ENCODE measurements at places on chromosomes 1 and 21. TPM values are rescaled to one million over a fixed set of nuclear protein-coding genes. Genes with fewer than 3 reads are reported as not detected.

DNA sequence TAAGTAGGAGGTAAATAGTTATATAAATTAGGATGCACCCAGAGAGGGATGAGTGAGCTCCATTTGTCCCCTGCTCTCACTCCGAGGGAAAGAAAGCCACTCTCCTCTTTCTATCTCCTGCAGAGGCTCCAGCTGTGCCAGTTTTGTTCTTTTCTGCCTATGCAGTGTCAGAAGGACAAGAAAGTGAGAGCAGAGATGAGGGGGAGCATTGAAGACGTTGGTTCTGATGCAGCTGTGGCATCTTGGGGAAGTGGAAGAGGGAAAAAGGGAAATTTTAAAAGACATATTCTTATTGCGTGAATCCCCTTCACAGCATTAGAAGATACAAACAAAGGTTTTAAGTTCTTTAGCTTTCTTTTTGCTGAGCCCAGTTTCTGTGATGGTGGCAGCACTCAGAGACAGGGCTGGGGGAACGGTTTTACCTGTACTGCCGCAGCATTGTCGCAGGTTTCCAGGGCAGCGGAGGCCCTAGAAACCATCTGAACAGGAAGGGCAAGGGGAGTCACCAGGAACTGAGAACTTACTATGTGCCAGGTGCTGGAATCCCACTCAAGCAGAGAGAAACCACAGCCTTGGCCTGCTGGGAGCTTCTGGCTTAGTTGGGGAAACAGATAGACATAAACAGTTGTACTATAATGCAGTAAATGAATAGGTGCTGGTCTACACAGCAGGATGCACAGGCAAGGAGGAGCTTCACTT is 44.9 kb upstream of the USP24 start:
- no peak for DNase-seq

Gene TMEM82
- not detected for total RNA-seq

GRCh38 chr1:45079533-45079932 is 67.5 kb downstream of the UROD start:
- DNase-seq = no peak

GRCh38 chr21:16821588-16821987 is 691.3 kb upstream of the CXADR start:
- DNase-seq = no peak

DNA sequence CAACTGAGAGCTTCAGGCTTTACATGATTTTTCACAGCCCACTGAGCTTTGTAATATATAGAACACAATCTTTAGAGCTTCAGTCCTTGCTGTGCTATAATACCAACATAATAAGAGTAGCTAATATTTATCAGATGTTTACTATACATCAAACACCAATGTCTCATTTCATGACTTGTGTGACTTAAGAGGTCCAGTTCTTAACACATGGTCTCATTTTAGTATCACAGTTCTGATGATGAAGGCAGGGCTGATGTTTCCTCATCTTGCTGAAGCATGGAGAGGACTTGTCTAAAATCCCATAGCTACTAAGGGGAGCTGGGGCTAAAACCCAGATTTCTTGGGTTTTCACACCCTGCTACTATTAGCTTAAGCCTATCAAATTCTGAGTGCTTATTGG is 5.5 kb downstream of the MTR start:
- no peak for DNase-seq

- no peak for DNase-seq
Observed at GRCh38 chr1:217322834-217323233, 308.1 kb downstream of the GPATCH2 start.

Gene LCE2B
- not detected for total RNA-seq
